ENCODE measurements at places on chromosomes 4 and X.
A peak's percentile ranks its signal among the peaks of the same experiment; 100 is the strongest.

DNA sequence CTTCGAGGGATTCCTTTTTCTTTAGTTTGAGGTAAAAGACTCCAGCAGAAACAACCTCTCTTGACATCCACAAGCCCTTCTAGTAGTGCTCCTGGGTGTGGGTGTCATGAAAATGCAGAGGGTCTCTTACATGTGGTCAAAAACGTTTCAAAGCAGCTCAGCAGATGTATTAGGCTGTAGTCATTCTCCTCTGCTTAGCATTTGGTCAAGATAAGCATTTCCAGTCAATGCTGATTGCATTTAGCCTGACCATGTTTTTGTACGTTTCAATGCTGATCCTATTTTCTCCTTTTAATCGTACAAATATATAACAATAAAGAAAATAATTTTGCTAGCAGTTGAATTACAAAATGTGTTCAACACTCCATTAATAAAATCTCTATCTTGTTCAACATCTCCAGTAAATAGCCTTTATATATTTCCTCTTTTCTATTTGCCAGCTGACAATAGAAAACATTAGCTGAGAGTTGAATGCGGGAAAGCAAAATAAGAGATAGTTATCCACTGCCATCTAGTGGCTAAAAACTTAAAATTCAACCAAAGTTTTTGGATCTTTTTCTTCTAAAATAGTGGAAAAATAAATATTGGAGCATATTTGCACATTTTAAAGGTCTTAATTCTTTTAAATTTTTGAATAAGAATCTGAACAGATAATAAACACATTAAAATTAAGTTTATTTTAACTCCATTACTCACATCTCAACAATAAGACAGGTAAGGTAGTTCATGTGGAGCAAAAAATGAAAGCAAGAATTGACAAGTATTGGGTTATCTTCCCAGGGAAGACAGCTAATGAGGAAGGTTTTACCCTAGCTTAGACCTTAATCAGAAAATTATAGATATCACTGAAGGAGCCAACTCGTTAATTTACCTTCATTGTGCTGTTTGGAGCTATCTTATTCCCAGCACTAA, 15.2 kb upstream of the PACRGL start:
- H3K36me3 ChIP-seq = no peaks in the 10 kb centered on the region
- no peak overlapping the region for H3K27ac ChIP-seq
- H3K4me3 ChIP-seq = no peak overlapping the region
- DNase-seq = no peak
- peaks cover 7% of the 10 kb centered on the region for H3K27me3 ChIP-seq
- H3K4me1 ChIP-seq = no peaks in the 10 kb centered on the region

- no peak overlapping the region for H3K4me3 ChIP-seq
- peaks cover 4% of the 10 kb centered on the region for H3K4me1 ChIP-seq
- no peaks in the 10 kb centered on the region for H3K36me3 ChIP-seq
- H3K27me3 ChIP-seq = no peaks in the 10 kb centered on the region
Observed at GRCh38 chrX:136126371-136126770, 21.0 kb upstream of the FHL1 start.

GRCh38 chr4:110516106-110516922, 40.4 kb downstream of the ENPEP start:
- H3K27me3 ChIP-seq = no peaks in the 10 kb centered on the region
- H3K36me3 ChIP-seq = peaks cover under 1% of the 10 kb centered on the region
- H3K27ac ChIP-seq = no peak overlapping the region
- no peak overlapping the region for H3K4me3 ChIP-seq

- no peak overlapping the region for H3K4me3 ChIP-seq
- DNase-seq = peak; percentile 5
- no peaks in the 10 kb centered on the region for H3K27me3 ChIP-seq
- no peak overlapping the region for H3K27ac ChIP-seq
Observed at GRCh38 chrX:70998411-70999027, 67.6 kb upstream of the SLC7A3 start.

- H3K27ac ChIP-seq = no peak overlapping the region
- no peak overlapping the region for H3K4me3 ChIP-seq
- no peak for DNase-seq
- no peaks in the 10 kb centered on the region for H3K27me3 ChIP-seq
Observed at GRCh38 chr4:54365691-54366090, 136.6 kb downstream of the PDGFRA start.

DNA sequence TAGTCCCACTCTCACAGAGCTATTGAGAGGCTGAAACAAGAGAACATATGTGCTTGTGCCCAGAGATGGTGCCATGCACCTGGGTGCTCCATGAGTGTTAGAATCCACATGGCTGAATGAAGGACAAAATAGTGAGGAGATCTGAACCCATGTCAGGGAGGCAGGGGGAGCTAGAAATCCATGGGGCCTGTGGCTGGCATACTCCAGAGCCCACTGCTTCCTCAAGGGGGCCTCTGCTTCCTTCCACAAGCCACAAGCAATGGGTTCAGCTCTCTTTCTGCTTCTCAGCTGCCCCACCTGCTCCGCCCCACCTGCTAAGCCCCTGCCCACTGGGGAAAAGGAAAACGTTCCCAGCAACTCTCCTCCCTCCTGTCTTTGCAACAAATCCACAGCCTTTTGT, 46.1 kb downstream of the PJA1 start:
- DNase-seq = no peak
- no peaks in the 10 kb centered on the region for H3K36me3 ChIP-seq
- H3K27me3 ChIP-seq = no peaks in the 10 kb centered on the region
- H3K4me3 ChIP-seq = no peak overlapping the region
- H3K27ac ChIP-seq = peak overlapping the region; percentile 50

- no peaks in the 10 kb centered on the region for H3K36me3 ChIP-seq
- no peak overlapping the region for H3K4me3 ChIP-seq
- no peaks in the 10 kb centered on the region for H3K27me3 ChIP-seq
- H3K27ac ChIP-seq = no peak overlapping the region
- H3K4me1 ChIP-seq = no peaks in the 10 kb centered on the region
Observed at GRCh38 chr4:135338181-135338580, 1136.6 kb upstream of the PABPC4L start.

GRCh38 chr4:11590132-11590531, 161.4 kb upstream of the HS3ST1 start:
- no peak for DNase-seq
- no peak overlapping the region for H3K27ac ChIP-seq
- H3K36me3 ChIP-seq = no peaks in the 10 kb centered on the region

- H3K4me3 ChIP-seq = no peak overlapping the region
- DNase-seq = no peak
- H3K27ac ChIP-seq = no peak overlapping the region
- H3K27me3 ChIP-seq = no peaks in the 10 kb centered on the region
- H3K4me1 ChIP-seq = no peaks in the 10 kb centered on the region
Observed at GRCh38 chr4:70600977-70601376, 8.9 kb downstream of the AMBN start.

- no peak overlapping the region for H3K27ac ChIP-seq
- peaks cover 3% of the 10 kb centered on the region for H3K36me3 ChIP-seq
- no peak for DNase-seq
- H3K27me3 ChIP-seq = no peaks in the 10 kb centered on the region
- no peak overlapping the region for H3K4me3 ChIP-seq
Observed at GRCh38 chr4:110869862-110870572, 247.1 kb upstream of the PITX2 start.

- peaks cover 16% of the 10 kb centered on the region for H3K4me1 ChIP-seq
- H3K27me3 ChIP-seq = no peaks in the 10 kb centered on the region
- H3K36me3 ChIP-seq = no peaks in the 10 kb centered on the region
- peak within 1 kb of the TSS; percentile 99 for H3K27ac ChIP-seq
- peak within 1 kb of the TSS; percentile 94 for H3K4me3 ChIP-seq
Observed at GRCh38 chrX:56729152-56729850, at the start of gene NBDY. TSS of gene NBDY (plus strand) at chrX:56729243. CDS start at chrX:56729354, 111 bp downstream.

GRCh38 chr4:75708218-75708691, 16.1 kb upstream of the USO1 start:
- no peak for DNase-seq
- no peaks in the 10 kb centered on the region for H3K27me3 ChIP-seq
- H3K27ac ChIP-seq = no peak overlapping the region
- peaks cover 4% of the 10 kb centered on the region for H3K4me1 ChIP-seq

- no peak for DNase-seq
- H3K27me3 ChIP-seq = peaks cover 3% of the 10 kb centered on the region
Observed at GRCh38 chrX:119605464-119606279, 552 bp downstream of the NKRF start.

- peak overlapping the region; percentile 64 for H3K27ac ChIP-seq
- DNase-seq = no peak
- H3K4me3 ChIP-seq = no peak overlapping the region
- H3K27me3 ChIP-seq = no peaks in the 10 kb centered on the region
- peaks cover 8% of the 10 kb centered on the region for H3K4me1 ChIP-seq
Observed at GRCh38 chr4:75172551-75172950, 239.6 kb downstream of the PARM1 start.

DNA sequence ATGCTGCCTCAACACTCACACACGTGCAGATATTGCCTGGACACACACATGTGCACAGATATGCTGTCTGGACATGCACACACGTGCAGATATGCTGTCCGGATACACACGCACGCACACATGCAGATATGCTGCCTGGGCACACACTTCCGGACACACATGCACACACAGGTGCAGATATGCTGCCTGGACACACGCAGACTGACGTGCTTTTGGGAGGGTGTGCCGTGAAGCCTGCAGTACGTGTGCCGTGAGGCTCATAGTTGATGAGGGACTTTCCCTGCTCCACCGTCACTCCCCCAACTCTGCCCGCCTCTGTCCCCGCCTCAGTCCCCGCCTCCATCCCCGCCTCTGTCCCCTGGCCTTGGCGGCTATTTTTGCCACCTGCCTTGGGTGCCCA, 14.7 kb downstream of the FGFRL1 start:
- H3K27ac ChIP-seq = no peak overlapping the region
- H3K27me3 ChIP-seq = no peaks in the 10 kb centered on the region
- DNase-seq = no peak
- H3K36me3 ChIP-seq = peaks cover 12% of the 10 kb centered on the region
- H3K4me3 ChIP-seq = no peak overlapping the region
- H3K4me1 ChIP-seq = peaks cover 13% of the 10 kb centered on the region

DNA sequence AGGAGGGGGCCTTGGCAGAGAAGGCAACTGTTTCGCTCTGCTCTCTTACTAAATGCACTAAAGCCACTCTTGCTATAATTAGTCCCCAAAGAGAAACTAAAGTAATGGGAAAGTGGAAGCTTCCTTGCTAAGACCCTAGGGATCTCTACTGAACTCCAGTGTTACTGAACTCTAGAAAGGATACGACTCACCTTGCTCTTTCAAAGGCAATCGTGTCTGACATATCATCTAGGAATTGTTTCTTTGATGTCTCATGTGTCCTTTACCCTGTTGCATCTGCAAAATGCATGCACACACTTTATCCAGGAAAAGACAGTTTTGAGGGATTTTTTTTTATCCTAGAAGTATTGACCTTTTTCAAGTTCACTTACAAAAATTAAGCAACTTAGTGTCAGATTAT, 148.1 kb upstream of the FAM9B start:
- peaks cover 6% of the 10 kb centered on the region for H3K4me1 ChIP-seq
- H3K27me3 ChIP-seq = no peaks in the 10 kb centered on the region

DNA sequence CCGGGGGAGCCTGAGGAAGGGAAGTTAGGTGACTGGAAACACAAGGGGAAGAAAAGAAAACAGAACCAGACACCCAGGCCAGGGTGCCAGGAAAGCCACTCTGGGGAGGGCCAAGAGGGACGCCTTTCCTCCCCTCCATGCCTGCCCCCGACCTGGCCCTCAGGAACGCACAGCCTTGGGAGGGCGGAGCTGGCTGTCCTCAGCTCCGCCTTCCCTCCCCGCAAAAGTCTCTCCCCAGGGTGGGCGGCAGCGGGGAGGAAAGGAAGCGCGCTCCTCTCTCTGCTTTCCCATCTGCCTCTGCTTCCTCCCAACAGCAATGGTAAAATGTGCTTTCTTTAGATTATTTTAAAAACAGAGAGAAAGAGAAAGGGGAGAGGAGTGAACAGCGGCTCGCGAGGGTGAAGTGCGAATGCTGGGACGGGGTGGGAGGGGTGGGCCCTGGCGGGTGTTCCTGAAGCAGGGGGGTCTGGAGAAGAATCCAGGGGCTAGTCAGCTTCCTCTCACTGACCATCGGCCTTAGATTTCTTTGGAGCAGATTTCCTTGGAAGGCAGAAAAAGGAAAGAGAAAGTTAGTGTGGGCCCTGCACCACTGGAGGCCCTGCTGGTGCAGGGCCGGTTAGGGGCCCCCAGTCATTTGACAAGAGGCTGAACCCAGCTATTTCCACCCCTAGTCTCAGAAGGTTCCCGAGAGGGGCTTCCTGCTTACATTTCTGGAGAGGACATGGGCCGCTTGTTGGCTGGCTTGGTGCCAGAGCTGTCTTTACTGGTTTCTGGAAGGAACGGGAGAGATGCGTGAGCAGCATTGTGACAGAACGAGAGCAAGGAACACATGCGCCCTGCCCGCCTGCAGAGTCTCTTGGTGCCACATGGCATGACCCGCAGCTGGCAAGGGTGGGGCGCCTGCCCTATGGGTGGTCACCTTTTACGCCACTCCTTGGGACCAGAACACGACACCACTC, 4.7 kb upstream of the RENBP start:
- H3K36me3 ChIP-seq = peaks cover 29% of the 10 kb centered on the region
- peak overlapping the region; percentile 96 for H3K27ac ChIP-seq
- peak overlapping the region; percentile 85 for H3K4me3 ChIP-seq
- H3K4me1 ChIP-seq = peaks cover 29% of the 10 kb centered on the region
- H3K27me3 ChIP-seq = peaks cover 7% of the 10 kb centered on the region
- no peak for DNase-seq
